Stimulated activated CD4-positive, alpha-beta T cell treated with anti-CD3 and anti-CD28 coated beads, Interleukin-4, amount 100 ng/mL, for 48 hours (primary cell): ENCODE measurements at places on chromosomes 3 and 15.

DNA sequence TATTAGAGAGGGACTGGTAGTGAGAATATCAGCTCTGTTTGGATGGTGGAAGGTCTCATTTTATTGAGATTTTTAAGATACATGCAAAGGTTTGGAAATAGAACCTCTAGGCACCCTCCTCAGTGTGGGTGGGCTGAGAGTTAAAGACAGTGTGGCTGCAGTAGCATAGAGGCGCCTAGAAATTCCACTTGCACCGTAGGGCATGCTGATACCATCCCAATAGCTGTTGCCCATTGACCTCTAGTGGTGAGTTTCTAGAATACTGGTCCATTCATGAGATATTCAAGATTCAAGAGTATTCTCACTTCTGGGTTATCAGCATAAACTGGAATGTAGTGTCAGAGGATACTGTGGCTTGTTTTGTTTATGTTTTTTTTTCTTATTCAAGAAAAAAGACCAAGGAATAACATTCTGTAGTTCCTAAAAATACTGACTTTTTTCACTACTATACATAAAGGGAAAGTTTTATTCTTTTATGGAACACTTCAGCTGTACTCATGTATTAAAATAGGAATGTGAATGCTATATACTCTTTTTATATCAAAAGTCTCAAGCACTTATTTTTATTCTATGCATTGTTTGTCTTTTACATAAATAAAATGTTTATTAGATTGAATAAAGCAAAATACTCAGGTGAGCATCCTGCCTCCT lies 87.2 kb downstream of the TGFBR2 start:
- no peak for DNase-seq

DNA sequence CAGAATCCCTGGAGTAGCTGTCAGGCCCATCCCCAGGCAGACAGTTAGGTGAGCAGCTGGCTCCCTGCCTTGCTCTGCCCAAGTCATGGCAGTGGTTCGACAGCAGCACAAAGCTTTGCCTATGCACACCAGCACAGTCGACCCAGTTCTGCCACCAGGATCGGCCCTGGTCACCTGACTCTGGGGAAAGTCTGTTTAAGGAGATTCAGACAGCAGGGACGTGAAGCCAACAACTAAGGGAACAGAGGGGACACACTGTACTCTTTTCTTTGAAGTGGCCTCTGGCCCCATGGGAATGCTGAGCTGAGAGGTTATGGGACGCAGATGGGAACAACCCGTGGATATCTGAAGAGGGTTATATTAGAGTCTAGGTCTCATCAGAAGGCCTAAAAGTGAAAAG lies 134.8 kb downstream of the CHDH start:
- no peak for DNase-seq

DNA sequence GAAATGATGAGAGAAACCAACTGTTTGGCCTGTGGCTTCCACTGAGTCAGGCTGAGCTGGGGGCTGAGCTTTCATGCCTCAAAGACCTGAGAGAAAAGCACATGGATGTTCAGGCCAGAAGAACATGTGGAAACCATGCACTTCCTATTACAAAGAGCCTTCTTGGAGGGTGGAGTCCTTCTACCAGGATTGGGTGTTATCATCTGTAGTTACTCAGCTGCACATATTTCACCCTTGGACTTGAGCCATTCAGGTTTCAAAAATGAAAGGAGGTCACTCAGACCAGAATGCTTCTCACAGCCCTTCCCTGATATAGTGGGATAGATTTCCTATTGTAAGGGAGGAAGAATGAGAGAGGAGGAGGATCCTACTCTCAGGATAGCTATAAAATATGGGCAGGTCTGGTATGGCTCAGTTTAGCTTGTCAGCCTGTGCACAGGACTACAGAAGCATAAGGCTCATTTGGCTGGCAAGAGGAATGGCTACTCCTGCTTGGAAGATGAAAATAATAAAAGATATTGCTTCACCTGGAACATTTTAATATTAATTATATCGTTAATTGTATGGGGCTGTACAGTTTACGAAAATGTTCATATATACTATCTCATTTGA lies 173.6 kb upstream of the TMC3 start:
- DNase-seq, result no peak

- no peak for DNase-seq
Observed at GRCh38 chr3:178289544-178290160, 246.6 kb upstream of the KCNMB2 start.

DNA sequence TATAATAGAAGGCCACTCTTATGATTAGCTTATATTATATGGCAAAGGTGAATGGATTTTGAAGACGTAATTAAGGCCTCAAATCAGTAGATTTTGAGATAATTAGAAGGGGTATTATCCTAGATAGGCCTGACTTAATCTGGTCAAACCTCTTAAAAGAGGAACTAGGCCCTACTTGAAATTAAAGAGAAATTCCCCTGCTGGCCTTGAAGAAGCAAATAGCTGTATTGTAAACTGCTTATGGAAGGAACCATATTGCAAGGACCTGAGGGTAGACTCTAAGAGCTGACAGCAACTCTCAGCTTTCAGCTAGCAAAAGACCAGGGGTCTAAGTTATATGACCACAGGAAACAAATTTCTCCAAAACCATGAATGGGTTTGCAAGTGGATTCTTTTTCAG lies 219.0 kb upstream of the ONECUT1 start:
- DNase-seq, result no peak

- DNase-seq, result no peak
Observed at GRCh38 chr3:108241721-108242120, 19.5 kb upstream of the IFT57 start.

GRCh38 chr3:13047296-13048165 lies 25.7 kb downstream of the IQSEC1 start:
- no peak for DNase-seq

GRCh38 chr15:44340410-44340809 lies 51.9 kb downstream of the GOLM2 start:
- no peak for DNase-seq

- no peak for DNase-seq
Observed at GRCh38 chr3:113211330-113212149, at the start of gene BOC. BOC (plus strand) TSS chr3:113211557; CDS start chr3:113249803, 38,246 bp downstream.

DNA sequence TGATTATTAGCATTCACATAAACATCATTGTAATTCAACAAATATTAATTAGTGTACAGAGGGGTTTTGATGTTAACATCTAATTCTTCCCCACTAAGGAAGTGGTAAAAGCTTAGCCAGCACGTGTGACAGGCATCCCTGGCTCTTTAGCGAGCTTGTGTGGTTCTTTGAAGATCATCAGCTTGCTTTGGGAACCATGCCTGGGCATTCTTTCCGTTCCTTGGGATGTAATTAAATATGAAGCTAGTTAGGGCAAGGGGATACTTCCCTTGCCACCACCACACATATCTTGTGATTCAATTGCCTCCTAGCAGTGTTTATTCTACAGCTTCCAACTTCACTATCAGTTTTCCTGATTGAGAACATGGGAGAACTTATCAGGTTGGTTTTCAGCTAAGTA lies 246.5 kb downstream of the MYRIP start:
- DNase-seq, result no peak

- DNase-seq, result no peak
Observed at GRCh38 chr3:128052595-128053351, 536 bp downstream of the SEC61A1 start.

- DNase-seq, result no peak
Observed at GRCh38 chr15:92636908-92637481, 18.6 kb downstream of the FAM174B start.

GRCh38 chr3:174270841-174271240 lies 588.3 kb upstream of the NAALADL2 start:
- no peak for DNase-seq

DNA sequence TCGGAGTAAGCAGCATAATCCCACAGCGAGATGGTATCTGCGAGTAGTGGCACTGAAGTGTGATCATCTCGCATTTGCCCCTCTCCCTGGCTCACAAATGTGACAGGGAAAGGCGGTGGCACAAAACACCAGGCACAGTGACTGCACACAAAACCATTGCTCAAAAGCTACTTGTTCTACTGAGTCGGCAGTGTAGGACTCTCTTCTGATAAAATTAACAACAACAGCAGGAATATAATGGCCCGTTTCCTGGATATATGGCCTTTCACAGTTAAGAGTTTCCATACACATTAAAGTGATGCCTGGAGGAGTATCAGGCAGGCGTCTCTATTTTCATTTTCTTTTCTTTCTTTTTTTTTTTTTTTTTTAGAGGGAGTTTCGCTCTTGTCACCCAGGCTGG lies 69.0 kb downstream of the MYO1E start:
- DNase-seq, result no peak

DNA sequence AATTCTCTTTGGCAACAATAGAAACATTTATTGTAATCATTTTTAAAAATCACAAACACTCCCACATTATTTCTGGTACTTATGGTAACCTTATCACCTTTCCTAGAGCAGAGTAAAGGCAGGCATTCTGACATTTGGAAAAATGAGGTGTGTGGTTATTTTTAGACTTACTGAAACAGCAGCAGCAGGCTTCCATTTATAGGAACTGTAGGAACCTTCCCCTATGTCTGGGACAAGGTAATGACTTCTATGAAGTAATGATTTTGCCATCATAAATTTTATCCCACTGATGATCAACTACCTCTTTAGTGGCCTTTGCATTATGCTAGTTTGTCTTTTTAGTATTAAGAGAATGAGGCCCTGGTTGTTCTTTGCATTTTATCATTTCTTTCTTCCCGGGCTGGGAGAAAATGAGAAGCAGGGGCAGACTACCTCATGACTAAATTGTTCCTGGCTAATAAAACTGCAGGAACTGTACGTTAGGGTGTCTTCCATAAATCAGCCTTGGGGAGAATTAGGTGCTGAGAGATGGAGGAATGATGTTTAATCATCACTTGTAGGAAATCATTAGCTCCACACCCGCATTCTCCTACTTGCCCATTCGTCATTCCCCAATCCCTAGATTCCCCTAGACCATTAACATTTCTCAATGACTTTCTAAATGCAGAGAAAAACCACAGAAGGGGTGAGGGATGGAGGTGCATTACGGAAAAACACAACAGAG lies 680.3 kb downstream of the AGBL1 start:
- no peak for DNase-seq

DNA sequence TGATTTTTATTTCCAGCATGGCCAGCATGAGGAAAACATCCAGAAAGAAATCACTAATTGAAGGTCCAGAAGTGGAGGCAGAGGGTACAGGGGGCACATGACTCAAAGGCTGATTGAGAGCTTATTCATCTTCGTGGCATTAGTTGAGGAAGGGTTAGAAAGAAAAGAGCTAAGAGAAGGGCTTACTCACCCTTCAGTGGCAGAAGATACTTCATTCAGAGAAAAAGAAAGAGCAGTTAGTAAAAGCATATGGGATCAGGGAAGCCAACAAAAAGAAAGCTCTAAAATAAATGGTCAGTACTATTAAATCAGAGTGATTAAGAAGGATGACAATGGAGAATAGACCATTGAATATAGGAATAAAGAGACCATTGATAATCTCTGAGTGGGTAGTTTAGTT lies 25.2 kb downstream of the GAP43 start:
- no peak for DNase-seq

- DNase-seq, result no peak
Observed at GRCh38 chr3:1103525-1103924, 10.7 kb downstream of the CNTN6 start.

- no peak for DNase-seq
Observed at GRCh38 chr3:12458901-12459300, 25.4 kb upstream of the TSEN2 start.

- no peak for DNase-seq
Observed at GRCh38 chr3:159751146-159751545, 237.5 kb upstream of the IL12A start.

DNA sequence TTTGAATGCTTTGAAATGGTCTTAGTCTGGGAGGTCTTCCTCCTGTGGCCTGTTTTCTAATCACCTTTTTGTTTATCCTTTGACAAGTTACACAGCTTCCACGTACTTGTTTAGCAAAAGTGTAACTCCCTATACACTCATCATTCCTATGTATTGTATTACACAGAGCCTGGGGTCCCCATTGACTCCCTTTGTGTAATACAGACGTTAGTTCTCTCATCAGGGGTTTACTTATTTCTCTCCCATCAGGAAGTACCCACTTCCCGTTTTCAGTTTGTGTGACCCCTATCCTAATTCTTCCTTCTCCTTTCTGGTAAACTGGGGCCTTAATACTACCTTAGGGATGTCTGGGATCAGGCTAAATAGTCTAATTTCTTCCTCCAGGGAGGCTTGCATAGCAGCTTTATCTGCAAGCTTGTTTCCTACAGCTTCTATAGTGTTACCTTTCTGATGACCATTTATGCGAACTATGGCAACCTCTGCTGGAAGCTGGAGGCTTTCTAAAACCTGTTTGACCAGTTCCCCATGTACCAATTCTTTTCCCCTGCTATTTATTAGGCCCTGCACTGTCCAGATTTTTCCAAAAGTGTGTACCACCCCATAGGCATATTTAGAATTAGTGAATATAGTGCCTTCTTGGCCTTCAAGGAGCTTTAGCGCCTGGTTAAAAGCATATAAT lies 22.4 kb downstream of the ARL8B start:
- DNase-seq, result no peak

DNA sequence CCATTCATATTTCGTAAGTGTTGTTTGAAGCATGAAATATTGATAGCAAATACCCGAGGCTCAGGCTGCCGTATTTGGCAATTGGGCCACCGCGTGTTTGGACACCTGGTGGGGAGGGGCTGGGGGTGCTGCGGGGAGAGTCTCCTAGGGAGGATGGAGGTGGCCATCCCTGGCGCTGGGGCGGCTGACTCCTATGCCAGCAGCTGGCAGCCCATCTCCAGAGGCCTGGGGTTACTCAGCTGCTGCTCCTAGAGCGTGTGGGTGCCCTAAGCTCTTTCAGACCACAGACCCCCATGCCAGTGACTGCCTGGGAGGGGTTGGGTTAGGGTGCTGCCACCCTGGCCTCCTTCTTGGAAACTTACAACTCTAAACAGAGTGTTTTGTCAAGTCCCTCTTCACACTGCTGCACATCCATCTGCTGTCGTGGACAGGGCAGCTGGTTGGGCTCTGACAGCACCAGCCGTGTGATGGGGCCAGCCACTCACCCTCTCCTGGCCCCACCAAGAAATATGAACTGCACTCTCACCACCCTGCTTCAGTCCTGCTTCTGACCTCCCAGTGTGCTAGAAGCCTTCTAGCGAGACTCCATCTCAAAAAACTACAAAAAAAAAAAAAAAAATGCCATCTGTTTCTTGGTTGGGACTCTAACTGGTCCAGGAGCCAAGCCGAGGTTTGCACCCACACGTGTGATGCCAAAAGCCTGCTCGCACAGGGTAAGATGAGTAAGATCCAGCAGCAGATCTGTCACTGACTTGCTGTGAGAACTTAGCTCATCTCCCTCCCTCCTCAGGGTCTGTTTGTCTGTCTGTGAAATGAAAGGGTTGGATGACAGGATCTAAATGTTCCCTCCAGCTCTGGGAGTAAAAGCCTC lies 156.2 kb downstream of the MEGF11 start:
- no peak for DNase-seq

DNA sequence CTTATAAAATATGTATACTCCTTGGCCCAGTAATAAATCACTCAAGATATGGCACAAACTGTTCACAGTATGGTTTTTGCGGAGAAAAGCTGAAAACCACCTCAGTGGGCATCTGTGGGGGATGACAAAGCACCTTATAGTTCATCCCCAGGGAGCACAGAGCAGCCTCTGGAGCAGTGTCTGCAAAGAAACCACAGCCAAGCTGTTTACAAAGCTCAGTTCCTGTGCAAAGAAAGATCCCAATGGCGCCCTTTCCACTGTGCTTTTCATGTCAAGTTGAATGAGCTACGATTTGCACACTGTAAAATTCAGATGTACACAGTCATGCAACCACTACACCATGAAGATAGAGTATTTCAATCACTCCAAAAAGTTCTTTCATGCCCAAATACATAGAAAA lies 2.5 kb upstream of the EFCC1 start:
- DNase-seq, result no peak
